ENCODE measurements at places on chromosomes 4 and X. TPM values are rescaled to one million over a fixed set of nuclear protein-coding genes. Genes with fewer than 3 reads are reported as not detected.

The NOCT gene
- total RNA-seq: 12.6 TPM

The NAT8L gene
- 0.38 TPM for total RNA-seq

The FAM47A gene
- not detected for total RNA-seq

The ANKRD50 gene
- 16.4 TPM for total RNA-seq

The TMEM131L gene
- 5.7 TPM for total RNA-seq

The AASDH gene
- 8.6 TPM for total RNA-seq

The SPIN2A gene
- total RNA-seq: not detected

The AMOT gene
- 1.5 TPM for total RNA-seq

The GYPA gene
- not detected for total RNA-seq

The FMR1NB gene
- not detected for total RNA-seq

The CNGA1 gene
- not detected for total RNA-seq

The PDE6B gene
- 0.11 TPM for total RNA-seq

The GSTCD gene
- total RNA-seq: 5.7 TPM

The HS3ST1 gene
- not detected for total RNA-seq

The CXCL10 gene
- not detected for total RNA-seq

The CTAG1B gene
- not detected for total RNA-seq

The LYAR gene
- total RNA-seq: 11.9 TPM

The NHSL2 gene
- 3.2 TPM for total RNA-seq

The CSAG1 gene
- total RNA-seq: not detected

The TRO gene
- 15.0 TPM for total RNA-seq

The RHOXF1 gene
- not detected for total RNA-seq

The POLN gene
- 1.8 TPM for total RNA-seq

The ZDHHC9 gene
- 33.5 TPM for total RNA-seq

The MAGEA12 gene
- not detected for total RNA-seq

The CXorf65 gene
- not detected for total RNA-seq

The CORIN gene
- total RNA-seq: 0.63 TPM

The POU4F2 gene
- not detected for total RNA-seq

The KDR gene
- total RNA-seq: not detected

The TNMD gene
- total RNA-seq: not detected

The CLIC2 gene
- total RNA-seq: not detected

The SPOCK3 gene
- not detected for total RNA-seq

The TLR10 gene
- total RNA-seq: not detected

The EDNRA gene
- 0.86 TPM for total RNA-seq

The KIAA1210 gene
- total RNA-seq: not detected

The TMPRSS11F gene
- not detected for total RNA-seq

The RAP2C gene
- total RNA-seq: 18.3 TPM

The RTL9 gene
- total RNA-seq: 0.13 TPM

The NHS gene
- total RNA-seq: 5.6 TPM

The TRPC5OS gene
- not detected for total RNA-seq

The CMC4 gene
- total RNA-seq: 19.7 TPM

The POLR2B gene
- total RNA-seq: 86.1 TPM

The ZNF674 gene
- total RNA-seq: 2.8 TPM

The MOB1B gene
- total RNA-seq: 11.6 TPM

The LNX1 gene
- total RNA-seq: 10.9 TPM

The S100G gene
- total RNA-seq: not detected

The DOCK11 gene
- total RNA-seq: 21.9 TPM

The MAP9 gene
- total RNA-seq: 1.8 TPM

The FGFBP2 gene
- total RNA-seq: not detected

The SYTL5 gene
- total RNA-seq: not detected

The AFAP1 gene
- 103 TPM for total RNA-seq

The CENPVL2 gene
- not detected for total RNA-seq

The GPR119 gene
- not detected for total RNA-seq

The TNIP3 gene
- 1.4 TPM for total RNA-seq

The TMEM47 gene
- total RNA-seq: 188 TPM

The GPM6B gene
- 0.65 TPM for total RNA-seq

The PLK4 gene
- total RNA-seq: 8.5 TPM

The LUZP4 gene
- not detected for total RNA-seq
